ENCODE measurements at places on chromosomes 11 and 22.

DNA sequence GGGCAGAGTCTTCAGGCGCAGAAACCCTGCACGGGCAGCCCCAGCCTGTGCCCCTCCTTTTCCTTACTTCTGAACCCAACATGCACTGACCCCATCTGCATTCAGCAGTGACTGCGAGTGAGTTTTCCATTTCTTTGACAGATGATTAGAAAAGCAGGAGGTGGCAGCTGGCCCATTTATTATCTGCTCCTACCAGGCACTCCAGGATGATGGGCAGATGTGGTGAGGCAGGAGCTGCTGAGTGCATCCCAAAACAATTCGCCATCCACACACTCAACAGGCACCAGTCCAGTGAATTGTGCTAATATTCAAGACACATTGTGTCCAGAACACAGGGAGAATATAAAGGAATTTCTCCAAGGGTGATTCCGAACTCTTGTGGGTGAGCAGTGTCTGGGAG is 208.5 kb downstream of the TENM4 start:
- DNase-seq: no peak

- DNase-seq: no peak
These were observed 26.0 kb downstream of the SERPINH1 start for GRCh38 chr11:75588051-75588481.

- peak; percentile 75 for DNase-seq
These were observed 10.1 kb downstream of the COA4 start for GRCh38 chr11:73866586-73866996.

DNA sequence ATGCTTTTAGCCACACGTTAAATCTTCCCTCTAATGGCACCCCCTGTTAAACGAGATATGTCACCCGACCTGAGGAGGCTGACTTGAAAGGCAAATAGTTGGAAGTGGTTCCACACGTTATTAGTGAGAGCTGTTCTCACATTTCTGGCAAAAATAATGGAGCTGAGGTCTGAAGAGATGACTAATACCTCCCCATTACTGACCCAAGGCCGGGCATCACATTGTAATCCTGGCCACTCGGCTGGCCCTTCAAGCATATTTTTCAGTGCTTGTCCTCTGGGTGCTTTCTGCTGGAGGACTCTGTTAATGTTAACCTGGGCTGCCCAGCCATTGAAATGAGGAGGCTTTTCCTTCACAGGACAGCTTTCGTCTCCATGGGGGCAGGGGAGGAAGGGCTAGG is 260.0 kb upstream of the CADM1 start:
- no peak for DNase-seq

- no peak for DNase-seq
These were observed 8.5 kb downstream of the CCDC88B start for GRCh38 chr11:64348383-64349024.

DNA sequence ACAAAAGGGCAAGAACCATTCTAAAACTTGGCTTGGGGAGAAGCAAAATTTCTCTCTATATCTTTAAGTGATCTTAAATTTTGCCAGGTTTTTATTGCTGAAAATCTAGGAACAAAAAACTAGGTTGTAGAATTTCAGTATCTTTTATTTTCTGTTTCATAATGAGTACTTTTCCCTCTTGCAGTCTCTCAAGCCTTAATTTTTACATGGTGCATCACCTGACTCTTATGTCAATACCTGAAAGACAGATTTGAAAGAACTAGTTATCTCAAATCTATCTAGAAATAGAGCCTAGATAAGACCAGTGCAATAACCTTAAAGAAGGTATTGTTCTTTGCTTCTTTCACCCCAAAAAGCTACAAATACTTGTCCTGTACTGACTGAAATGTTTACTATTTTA is 122.1 kb downstream of the TRIM44 start:
- no peak for DNase-seq
